Stimulated activated CD4-positive, alpha-beta T cell treated with anti-CD3 and anti-CD28 coated beads, Interleukin-2, amount 100 ng/mL, for 24 hours (primary cell): ENCODE measurements at places on chromosomes 7 and 10.

- DNase-seq: no peak
These were observed 391.1 kb downstream of the PARD3 start for GRCh38 chr10:34423673-34424625.

- no peak for DNase-seq
These were observed 14.0 kb upstream of the CDH23 start for GRCh38 chr10:71382757-71383156.

DNA sequence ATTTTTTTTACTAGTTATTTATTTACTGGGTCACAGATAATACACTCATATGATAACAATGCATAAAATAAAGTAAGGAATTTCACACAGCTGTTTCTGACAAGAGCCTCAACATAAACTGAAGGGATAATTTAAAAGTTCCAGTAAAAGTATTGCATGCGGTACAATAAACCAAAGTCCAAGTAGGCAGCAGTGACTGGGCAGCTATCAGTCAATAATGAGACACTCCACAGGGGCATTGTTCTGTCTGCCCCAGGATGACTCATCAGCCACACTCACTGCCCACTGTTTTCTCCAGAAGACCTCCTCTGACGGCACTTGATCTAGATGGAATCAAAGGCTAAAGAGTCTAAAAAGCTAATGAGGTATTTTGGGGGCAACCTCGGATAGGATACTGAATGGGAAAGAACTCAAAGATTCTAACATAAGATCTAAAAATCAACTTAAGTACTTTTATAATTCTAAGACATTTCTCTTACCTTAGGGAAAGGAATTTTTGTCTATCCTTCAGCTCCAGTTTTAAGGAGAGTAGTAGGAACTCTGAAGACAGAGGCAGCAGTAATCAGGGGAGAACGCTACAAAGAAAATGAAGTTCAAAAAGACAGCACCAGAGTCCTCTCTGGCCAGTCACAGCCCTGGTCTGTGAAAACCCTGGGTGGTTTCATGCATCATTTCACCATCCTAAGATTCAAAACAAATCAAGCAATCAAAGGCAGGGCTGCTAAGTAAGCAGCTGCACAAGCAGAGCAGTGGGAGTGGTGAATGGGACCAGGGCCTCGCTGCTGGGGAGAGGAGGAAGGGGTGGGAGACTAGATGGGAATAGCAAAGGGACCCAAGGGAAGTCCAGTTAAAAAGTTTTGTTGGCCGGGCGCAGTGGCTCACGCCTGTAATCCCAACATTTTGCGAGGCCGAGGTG is 175.1 kb downstream of the AVL9 start:
- no peak for DNase-seq

- no peak for DNase-seq
These were observed 33.7 kb downstream of the BAMBI start for GRCh38 chr10:28711041-28711440.
